ENCODE measurements at places on chromosomes 1 and 21.

- DNase-seq, result no peak
Observed at GRCh38 chr1:103997631-103998030, 247.9 kb downstream of the AMY1C start.

GRCh38 chr1:99180343-99180808 lies 83.9 kb upstream of the PLPPR4 start:
- DNase-seq, result peak; percentile 80

GRCh38 chr1:64495878-64496277 lies 25.9 kb downstream of the CACHD1 start:
- DNase-seq, result no peak

- no peak for DNase-seq
Observed at GRCh38 chr1:153563483-153563901, 2.2 kb downstream of the S100A2 start.

DNA sequence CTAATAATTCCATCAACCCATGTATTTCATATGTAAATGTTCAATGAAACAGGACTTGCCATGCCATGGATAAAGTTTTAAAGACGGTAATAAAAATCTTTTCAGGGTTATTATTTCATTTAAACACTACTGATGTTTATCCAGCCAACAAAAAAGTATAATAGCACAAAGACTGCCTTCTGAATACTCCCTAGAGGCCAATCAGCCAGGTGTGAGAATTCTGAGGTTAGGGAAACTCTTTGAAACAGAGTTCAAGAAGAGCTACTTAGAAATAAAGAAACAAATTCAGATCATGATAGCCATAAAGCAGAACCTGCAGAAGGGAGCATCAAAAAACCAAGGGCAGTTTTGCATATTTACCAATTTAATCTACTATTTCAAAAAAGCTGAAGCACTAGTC lies 48.7 kb downstream of the AKT3 start:
- no peak for DNase-seq

DNA sequence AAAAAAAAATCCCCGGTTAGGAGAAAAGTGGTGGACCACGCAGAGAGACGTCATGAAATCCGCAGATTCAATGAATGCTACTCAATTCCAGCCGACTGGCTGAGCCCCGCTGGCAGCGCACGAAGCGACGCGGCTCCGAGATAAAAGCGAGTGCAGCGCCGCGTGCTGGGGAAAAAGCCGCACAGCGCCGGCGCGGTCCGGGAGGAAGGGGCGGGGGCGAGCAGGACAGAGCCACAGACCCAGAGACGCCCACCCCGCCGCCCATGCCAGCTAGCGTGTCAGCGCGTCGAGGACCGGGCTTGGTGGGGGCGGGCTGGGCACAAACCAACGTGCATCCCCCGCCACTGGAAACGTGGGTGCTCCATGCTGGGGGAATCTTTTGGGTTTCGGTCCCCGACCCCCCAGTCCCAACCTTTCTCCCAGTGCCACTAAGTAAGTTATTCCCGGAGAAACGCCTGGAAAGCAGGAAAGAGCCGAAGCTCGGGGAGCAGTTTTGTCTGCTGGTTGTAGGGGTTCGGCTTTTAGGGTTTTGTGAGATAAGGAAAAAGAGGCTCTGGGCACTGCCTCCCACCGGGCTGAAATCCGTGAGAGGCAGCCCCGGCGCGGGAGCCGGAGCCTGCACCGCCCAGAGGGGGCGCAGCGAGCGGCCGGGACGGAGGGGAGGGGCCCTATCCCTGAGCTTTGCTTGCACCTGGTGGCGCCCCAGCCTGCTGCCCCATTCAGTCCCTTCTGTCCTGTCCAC lies at the start of gene KCNJ6:
Gene KCNJ6, minus strand, starts transcription at position 148 of the 742 bp plus-strand sequence. CDS start 75,775 bp downstream, outside the sequence.
- DNase-seq, result peak; percentile 79

DNA sequence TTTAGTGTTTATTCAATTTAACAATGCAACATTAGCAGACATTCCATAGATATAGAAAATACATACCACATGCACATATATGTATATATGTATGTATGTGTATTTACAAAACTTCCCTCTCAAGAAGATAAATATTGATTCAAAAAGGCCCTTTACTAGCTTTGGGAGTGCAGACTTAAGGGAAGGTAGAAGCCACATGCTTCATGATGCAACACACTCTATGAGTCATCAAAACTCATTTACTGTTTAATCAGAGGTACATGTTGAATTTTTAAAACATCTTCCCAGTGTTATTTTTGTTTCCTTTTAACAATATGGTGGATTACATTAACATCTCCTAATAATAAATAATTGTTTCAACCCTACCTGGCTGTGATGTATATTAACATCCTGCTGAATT lies 61.4 kb upstream of the KIRREL1 start:
- DNase-seq, result no peak

DNA sequence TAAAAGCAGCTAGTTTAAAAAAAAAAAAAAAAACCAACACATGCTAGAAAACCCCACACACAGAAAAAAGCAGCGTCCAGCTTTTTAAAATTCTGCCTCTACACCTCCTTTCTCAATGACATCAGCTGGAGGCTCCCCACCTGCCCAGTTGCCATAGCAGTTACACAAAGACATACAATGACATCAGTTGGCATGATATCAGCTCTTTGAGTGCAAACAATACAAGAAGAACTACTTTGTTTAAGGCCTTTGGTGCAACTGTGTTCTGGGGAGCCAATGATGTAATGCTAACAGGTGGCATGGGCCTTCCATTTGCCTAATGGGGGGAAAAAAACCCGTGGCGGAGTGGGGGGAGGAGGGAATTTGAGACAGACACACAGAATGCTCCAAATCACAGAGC lies 32.9 kb downstream of the DUSP10 start:
- DNase-seq, result no peak

GRCh38 chr1:20729155-20729931 lies 3.2 kb downstream of the SH2D5 start:
- DNase-seq, result no peak

- no peak for DNase-seq
Observed at GRCh38 chr1:20578721-20579395, 10.0 kb upstream of the CDA start.

- DNase-seq, result no peak
Observed at GRCh38 chr1:184014271-184014670, 23.3 kb downstream of the COLGALT2 start.

DNA sequence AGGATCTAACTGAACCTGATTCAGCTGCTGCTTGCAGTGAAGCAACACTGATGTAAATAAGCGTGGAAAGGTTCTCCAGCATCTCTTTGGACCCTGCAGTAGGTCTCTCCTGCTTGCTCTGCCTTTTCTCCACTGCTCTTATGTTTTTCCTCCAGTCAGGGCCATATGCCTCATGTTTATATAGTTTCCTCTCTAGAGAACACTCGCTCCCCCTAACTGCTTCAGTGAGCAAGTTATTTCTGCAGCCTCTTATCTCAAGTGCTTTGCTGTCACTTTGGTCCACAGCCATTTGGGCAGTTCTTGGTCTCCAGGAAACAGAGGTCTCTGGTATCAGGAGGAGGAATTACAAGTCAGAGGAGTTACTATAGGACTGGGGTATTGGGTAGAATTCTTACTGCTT lies 5.3 kb downstream of the PRUNE1 start:
- no peak for DNase-seq

DNA sequence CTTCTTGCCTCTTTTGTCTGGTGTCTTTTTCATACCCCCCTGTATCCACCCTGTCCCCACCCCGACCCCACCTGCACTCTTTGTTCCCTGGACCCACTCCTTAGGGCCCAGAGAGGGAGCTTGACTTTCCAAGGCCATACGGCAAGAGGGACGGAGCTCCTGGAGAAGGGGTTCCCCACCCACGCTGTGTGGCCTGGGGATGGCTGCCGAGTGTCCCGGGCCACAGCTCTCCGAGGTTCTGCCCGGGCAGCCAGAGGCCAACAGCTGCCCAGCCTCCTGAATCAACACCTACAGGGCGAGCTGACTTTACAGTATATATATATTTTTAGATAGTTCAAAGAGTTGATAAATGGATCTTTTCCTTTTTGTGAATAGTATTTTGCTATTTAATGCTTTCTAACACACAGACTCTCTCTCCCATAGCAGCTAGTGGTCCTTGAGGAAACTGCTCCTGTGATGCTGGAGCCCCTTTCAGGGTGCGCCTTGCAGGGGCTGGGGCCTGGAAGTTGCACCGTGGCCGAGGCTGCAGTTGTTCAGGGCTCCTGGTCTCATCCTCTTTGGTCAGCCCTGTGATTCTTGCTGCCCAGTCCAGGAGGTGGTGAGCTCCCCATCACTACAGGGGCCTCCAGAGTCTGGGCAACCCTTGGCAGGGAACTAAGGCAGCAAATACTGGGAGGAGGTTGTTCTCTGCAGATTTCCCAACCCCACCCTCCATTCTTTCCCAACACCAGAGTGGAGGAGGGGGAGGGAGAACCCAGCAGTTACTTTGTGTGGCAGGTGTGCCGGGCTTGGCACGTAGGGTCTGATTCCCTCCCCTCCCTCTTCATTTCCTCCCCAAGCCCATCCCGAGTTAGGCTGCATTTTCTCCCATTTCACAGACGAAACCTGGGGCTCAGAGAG lies 321.6 kb downstream of the PTPRU start:
- DNase-seq, result no peak

GRCh38 chr1:198671136-198671535 lies 32.3 kb downstream of the PTPRC start:
- DNase-seq, result no peak

GRCh38 chr1:207076181-207076955 lies 12.3 kb upstream of the C4BPB start:
- DNase-seq, result no peak

- no peak for DNase-seq
Observed at GRCh38 chr1:9657521-9658032, 6.0 kb downstream of the PIK3CD start.

DNA sequence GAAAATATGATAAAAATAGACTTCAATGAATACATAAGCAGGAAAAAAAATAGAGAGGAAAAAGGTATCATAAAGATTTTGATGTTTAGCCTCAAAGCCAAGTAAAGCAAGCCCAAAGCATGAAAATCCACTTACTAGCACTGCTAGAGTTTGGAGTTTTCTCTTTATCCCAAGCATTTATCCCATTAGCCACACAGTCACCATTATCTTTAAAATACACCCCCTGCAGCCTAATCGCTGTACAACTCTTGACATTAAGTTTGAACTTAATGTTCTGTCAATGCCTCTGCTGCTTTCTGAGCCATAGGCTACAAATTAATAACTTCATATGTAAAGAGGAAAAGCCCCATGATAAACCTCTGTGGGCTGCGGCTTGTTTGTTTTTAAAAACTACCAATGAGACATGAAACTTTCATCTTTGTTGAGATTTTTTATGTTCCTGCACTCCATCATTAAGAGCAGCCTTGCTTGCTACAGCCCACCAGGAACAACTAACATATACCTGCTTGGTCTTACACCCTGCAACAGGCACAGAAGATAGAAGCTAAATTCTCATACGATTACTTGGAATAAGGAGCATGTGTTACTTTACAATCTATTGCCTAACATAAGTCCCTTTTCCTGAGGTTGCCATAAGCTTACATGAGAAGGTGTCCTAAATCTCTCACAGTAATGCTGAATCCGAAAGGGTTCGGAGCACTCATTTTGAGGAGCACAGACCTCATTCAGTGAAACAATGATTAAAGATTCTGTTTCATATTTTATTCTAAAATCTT lies 202.4 kb downstream of the SMYD3 start:
- no peak for DNase-seq

DNA sequence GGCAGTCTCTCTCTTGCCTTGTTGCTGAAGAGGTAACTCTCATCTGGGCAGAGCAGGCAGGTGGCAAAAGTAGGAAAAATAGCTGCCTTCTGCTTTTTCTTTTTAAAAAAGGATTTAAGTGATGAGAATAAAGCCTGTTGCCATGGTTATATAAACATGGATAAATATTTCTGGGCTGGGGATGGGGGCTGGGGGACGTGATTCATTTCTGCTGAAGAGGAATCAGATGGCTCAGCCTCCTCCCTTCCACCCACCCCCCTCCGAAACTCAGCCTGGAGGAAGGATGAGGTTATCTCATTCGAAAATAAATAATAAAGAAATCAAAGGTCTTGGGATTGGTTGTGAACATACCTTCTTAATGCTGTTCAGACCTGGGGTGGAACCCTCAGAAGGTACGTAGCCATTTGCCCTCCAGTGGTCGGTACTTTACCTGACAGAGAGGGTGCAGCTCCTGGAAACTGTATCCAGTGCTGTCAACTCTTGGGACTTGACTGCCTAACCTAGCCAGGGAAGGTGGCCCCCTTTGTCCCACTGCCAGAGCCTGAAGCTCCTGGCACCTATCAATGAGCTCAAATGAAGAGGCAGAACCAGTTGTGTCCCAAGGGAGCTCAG lies 3.8 kb upstream of the INKA2 start:
- DNase-seq, result no peak

DNA sequence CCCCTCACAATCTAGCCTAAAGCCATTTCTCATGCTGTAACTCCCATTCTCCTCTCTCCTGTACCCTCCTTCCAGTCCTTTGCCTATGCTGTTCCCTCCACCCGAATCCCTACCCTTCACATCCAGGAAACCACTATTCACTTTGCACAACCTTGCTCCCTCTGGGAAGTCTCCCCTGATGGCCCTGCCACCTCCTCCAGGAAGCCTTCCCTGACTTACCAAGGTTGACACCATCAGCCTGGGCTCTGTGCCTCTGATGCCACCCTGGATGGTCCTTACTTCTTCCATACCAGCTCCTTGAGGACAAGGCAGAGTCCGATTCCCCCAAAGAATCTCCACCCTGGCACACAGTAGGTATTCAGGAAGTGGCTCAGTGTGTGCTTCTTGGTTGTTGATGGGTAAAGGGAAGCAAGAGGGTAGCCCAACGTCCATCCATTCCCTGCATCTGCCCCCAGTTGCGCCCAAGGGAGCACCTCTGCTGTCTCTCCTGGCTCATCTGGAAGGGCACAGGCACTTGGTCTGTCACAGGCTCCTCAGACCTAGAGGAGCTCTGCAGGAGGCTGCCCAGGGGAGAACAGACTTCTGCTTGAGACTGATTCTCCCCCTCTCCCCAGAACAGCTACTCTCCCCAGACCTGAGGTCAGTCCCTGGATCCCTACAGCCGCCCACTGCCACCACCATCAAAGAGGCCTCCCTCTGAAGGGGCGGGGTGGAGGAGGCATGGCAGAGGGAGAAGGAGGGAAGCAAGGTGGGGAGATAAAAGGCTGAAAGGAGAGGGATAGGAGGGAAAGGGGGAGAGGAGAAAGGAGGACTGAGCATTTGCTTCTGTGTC lies 36.1 kb upstream of the ZC3H12A start:
- no peak for DNase-seq

DNA sequence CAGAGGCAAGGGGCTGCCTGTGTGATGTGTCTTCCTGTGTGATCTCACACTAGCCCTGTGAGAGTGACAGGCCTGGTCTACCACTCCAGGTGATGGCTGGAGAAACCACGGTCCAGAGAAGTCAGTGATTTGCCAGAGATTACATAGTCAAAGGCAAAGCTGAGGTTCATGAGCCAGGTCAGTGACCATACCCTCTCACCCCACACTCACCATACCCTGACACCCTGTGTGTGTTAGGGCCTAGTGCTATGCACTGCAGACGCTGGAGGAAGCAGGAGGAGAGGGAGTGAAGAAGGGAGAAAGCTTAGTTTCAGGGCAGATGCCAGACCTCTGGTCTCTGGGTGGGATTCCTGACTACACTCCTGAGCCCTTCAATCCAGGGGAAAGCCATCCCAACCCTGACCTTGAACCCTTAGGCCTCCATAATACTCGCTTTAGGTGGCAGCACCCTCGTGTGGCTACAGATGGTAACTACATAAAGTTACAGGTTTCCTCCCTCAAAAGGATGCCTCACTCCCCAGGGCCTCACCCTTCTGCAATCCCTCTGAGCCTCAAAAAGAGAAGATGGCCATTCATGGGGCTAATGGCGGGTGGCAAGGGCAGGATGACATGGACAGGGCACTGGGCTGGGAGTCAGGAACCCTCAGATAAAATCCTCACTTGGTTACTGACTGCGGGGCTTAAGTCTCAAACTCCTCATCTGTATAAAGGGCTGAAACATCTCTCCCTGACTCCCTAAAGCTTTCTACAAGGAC lies 20.8 kb upstream of the SDC3 start:
- DNase-seq, result peak; percentile 48

- DNase-seq, result no peak
Observed at GRCh38 chr1:158952416-158952815, 21.1 kb downstream of the PYHIN1 start.
